ENCODE measurements at places on chromosomes 1 and 21.

DNA sequence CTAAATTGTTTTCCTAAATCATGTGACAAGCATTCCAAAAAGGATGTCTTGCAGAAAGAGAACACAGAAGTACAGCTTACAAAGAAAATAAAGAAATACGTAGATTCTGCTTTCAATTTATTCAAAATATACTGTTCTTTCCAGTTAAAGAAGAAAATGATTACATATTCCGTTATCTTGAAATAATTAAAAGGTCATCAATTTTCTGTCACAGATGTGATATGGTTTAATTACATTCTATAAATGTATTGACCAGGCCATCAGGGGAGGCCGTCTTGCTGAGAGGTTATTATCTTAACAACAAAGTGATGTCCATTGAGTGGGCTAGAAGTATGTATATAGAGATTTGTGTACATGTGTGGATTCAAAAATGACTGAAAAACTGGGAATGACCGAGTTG lies 432.9 kb downstream of the SETD4 start:
- no peak for DNase-seq
- H3K27ac ChIP-seq: no peak overlapping the region
- H3K27me3 ChIP-seq: peaks cover 30% of the 10 kb centered on the region

DNA sequence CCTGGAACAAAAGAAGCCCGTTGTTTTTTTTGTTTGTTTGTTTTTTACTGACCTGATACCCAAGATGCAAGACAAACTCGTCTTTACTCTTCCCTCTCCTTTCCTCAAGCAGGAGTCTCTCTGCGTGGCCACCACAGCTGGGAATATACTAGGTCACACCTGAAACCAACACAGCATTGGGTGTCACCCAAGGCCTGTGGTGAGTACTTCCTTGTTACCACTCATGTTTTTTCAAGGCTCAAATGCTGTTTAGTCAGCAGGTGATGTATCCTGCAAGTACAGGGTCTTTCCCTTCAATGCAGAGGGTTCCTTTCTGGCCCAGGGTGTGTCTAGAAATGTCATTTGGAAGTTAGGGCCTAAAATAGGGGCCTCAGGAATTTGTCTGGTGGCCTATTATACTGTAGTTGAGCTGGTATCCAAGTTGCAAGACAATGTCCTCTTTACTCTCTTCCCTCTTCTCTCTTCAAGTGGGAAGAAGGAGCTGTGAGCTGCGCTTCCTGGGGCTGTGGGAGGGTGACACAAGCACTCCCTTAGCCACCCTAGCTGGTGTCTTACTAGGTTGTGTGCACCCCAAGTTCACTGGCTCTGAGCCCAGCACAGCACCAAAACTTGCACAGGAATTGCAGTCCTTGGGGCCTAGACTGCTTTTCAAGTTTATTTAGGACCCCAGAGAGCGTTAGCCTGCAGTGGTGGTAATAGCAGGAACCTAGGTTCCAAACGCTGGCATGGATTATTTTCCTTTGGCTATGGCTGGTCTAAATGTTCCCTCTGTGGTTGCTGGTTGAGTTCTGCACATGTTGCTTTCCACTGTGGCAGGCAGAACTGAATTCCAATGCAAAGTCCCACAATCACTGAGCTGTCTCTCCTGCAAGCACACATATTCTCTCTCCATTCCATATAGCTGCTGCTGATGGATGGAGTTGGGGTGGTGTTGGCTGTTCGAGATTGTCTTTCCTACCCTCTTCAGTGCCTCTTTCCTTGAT lies 91.4 kb upstream of the LYPLAL1 start:
- DNase-seq: no peak
- no peak overlapping the region for H3K27ac ChIP-seq
- no peaks in the 10 kb centered on the region for H3K36me3 ChIP-seq
- H3K27me3 ChIP-seq: peaks cover 10% of the 10 kb centered on the region

GRCh38 chr1:232222614-232223013 lies 407.3 kb downstream of the SIPA1L2 start:
- H3K27me3 ChIP-seq: no peaks in the 10 kb centered on the region
- no peak overlapping the region for H3K27ac ChIP-seq
- H3K4me1 ChIP-seq: peaks cover 13% of the 10 kb centered on the region
- H3K4me3 ChIP-seq: no peak overlapping the region
- no peak for DNase-seq

DNA sequence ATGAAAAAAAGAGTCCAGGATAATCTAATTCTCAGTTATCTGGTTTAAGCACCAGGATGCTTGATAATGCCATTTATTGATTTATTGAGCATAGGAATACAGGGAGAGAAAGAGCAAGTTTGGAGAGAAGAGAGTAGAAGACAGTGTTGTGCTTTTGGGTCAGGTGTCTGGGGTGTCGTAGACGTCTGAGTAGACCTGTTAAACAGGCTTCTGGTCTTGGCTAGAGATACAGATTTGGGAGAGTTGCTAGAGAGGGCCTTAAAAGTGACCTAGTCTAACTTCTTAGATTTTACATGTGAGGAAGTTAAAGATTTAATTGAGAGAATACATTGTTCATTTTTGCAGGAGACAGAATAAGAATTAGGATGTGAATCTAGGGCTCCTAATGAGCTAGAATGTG lies 34.3 kb downstream of the CNST start:
- peaks cover 49% of the 10 kb centered on the region for H3K4me1 ChIP-seq
- H3K36me3 ChIP-seq: peaks cover 7% of the 10 kb centered on the region
- H3K27me3 ChIP-seq: no peaks in the 10 kb centered on the region
- no peak for DNase-seq
- H3K4me3 ChIP-seq: no peak overlapping the region

DNA sequence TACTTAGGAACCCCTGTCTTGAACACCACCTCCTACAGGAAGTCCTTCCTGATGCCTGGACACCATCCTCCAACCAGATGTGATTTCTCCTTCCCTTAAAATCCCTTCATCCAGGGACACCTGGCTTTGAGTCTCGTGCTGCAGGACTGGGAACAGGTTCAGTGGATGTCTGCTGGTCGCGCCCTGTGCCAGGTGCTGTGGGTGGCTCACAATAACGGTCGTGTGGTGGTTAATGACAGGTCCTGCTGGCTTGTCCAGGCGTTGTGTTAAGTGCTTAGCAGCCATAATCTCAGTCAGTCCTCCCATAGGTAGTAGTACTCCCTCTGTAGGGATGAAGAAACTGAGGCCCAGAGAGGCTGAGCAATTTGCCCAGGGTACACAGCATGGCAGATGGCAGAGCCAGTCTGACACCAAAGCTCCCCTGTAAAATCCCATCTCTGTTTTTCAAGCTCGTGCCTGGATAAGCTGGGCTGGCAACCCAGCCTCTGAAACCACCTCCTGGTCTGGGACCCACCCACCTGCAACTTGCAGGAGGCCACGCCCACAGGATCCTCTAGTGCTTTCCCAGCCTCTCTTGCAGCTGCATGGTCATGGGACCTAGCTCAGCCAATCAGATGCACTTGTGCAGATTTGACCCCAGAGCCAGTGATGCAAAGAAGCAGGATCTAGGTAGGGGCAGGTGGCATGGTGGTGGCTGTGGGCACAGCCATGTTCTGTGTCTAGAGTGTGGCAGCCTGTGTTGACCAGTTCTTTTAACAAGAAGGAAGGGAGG lies 106.0 kb upstream of the IFFO2 start:
- DNase-seq: no peak
- peak overlapping the region; percentile 56 for H3K27ac ChIP-seq
- H3K4me3 ChIP-seq: peak overlapping the region; percentile 47
- peaks cover 4% of the 10 kb centered on the region for H3K4me1 ChIP-seq
- H3K36me3 ChIP-seq: no peaks in the 10 kb centered on the region

DNA sequence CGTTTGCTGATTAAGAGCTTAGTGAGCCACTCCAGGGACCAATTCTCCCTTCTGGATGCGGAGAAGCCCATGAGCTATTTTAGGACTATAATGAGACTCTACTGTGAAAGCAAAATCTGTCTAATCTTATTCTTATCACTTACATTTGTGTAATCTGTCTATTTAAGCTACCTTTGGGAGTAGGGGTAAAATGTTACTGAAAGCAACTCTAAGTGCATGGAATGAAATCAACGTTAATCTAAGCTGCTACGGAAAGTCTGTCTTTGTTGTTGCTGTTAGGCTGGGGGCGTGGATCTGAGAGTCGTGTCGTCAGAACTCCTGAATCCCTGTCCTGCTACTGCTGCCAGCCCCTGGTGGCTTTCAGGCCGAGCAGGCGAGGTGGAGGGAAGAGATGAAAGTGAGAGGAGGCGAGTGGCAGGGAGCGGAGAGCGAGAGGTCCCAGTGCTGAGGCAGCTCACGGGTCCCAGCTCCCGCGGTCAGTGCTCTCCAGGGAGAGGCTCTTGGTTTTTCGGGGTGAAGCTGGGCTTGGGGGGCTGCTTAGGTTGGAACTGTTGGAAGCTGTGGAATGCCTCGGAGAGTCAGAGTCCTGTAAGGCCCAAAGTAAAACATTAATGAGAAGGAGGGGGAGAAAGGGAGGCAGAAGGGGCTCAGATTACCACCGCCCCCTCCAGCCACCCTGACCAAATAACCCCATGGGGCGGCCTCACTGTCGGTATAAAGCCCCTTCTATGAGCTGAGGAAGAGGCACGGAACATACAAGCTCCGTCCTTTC lies 53.9 kb downstream of the COQ8A start:
- no peak for DNase-seq
- H3K27me3 ChIP-seq: no peaks in the 10 kb centered on the region
- no peak overlapping the region for H3K27ac ChIP-seq
- H3K4me1 ChIP-seq: peaks cover 24% of the 10 kb centered on the region
- peaks cover 4% of the 10 kb centered on the region for H3K36me3 ChIP-seq
- no peak overlapping the region for H3K4me3 ChIP-seq

- peaks cover 84% of the 10 kb centered on the region for H3K27me3 ChIP-seq
- DNase-seq: no peak
- H3K4me1 ChIP-seq: peaks cover 16% of the 10 kb centered on the region
- H3K27ac ChIP-seq: no peak overlapping the region
- no peak overlapping the region for H3K4me3 ChIP-seq
- H3K36me3 ChIP-seq: peaks cover 5% of the 10 kb centered on the region
These were observed 12.8 kb downstream of the CADM3 start for GRCh38 chr1:159184201-159184600.

DNA sequence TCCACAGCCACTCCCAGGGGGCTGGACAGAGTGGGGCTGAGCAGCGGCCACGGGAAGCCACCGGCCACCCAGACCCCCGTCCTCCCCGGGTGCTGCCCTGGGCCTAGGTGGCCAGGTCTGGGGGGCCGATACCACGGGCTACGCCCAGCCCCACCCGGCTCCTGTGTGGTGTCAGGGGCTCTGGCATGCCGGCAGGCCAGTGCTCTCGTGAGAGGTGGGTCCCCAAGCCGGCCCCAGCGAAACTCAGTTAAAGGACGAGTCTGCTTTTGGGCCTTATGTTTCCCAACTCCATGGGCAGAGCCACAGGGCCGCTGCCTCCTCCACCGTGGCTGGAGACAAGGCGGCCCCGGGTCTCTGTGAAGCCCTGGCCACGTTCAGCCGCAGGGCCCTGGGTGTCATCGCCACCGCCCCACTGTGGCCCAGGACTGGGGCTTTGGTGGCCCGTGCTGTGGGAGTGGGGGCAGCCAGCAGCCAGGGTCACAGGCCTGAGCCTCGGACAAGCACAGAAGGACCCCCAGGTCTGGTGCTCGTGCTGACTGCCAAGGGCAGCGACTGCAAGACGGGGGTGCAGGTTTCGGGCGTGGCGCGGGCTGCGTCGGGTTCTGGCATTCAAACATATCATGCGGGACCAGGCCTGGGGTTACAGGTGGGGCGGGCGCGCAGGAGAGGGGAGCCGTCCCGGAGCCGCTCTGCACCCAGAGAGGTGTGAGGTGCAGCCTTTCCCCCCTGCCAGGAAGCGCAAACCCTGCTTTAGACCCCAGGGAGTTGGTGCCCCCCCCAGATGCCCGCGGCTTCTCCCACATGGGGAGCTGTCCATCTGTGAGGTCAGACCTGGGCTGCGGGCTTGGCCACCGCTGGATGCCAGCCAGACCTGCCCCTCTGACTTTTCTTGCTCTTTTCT lies 11.9 kb upstream of the C1orf159 start:
- no peak overlapping the region for H3K4me3 ChIP-seq
- H3K27me3 ChIP-seq: no peaks in the 10 kb centered on the region
- peaks cover 2% of the 10 kb centered on the region for H3K4me1 ChIP-seq
- no peaks in the 10 kb centered on the region for H3K36me3 ChIP-seq
- DNase-seq: no peak
- H3K27ac ChIP-seq: no peak overlapping the region

DNA sequence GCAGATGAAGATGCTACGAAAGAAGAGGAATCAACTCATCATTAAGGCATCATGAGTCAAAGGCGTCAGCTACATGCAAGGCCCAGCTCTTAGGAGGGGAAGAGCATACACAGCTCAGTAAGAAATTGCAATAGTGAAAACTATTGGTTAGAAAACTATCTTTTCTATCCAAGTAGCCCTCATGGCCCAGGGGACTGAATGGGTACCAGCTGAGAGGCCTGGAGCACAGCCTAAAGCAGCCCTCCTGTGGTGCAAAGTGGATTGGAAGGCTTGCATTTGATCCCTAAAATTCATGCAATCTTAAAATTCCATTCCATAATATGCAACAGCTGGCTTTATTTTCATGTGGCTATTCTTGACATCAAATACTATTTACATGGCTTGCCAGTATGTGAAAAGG lies 251.8 kb upstream of the USP24 start:
- no peaks in the 10 kb centered on the region for H3K36me3 ChIP-seq
- no peak overlapping the region for H3K4me3 ChIP-seq

- no peak overlapping the region for H3K4me3 ChIP-seq
- H3K27me3 ChIP-seq: peaks cover 46% of the 10 kb centered on the region
- no peak for DNase-seq
- H3K27ac ChIP-seq: no peak overlapping the region
- H3K36me3 ChIP-seq: peaks cover 2% of the 10 kb centered on the region
- no peaks in the 10 kb centered on the region for H3K4me1 ChIP-seq
These were observed 54.5 kb downstream of the ATP5PO start for GRCh38 chr21:33861125-33861524.

- peaks cover 11% of the 10 kb centered on the region for H3K4me1 ChIP-seq
- H3K36me3 ChIP-seq: peaks cover 8% of the 10 kb centered on the region
- peak within 1 kb of the TSS; percentile 86 for H3K4me3 ChIP-seq
These were observed at the start of gene TRIM58 for GRCh38 chr1:247857069-247857984. Gene TRIM58 (plus strand): TSS chr1:247857187. CDS start chr1:247857247, 60 bp downstream.

- no peak overlapping the region for H3K27ac ChIP-seq
- peaks cover 2% of the 10 kb centered on the region for H3K36me3 ChIP-seq
- no peak for DNase-seq
- peaks cover 49% of the 10 kb centered on the region for H3K27me3 ChIP-seq
- H3K4me1 ChIP-seq: peaks cover 4% of the 10 kb centered on the region
These were observed 136.3 kb upstream of the FMN2 start for GRCh38 chr1:239955431-239955830.
